Activated CD4-positive, alpha-beta T cell treated with anti-CD3 and anti-CD28 coated beads, Interleukin-2, amount 50 U/mL, for 16 hours (primary cell): ENCODE measurements at places on chromosomes 5 and 9.

DNA sequence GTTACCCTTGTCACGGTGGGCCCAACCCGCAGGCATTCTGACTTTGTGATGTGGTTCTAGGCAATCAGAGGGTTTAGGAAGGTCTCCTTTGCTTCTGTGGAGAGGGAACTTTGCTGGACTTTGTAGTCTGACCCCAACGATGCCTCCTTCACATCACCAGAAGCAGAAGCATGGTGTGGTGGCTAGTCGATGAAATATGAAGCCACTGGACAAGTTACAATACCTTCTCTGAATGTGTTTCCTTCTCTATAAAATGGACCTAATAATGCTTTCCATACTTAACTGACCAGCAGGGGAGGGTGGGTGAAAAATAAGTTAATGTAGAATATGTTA, 607 bp downstream of the SPEF2 start:
- no peak for DNase-seq

- no peak for DNase-seq
These were observed 93.0 kb downstream of the FANCC start for GRCh38 chr9:95224376-95225019.

DNA sequence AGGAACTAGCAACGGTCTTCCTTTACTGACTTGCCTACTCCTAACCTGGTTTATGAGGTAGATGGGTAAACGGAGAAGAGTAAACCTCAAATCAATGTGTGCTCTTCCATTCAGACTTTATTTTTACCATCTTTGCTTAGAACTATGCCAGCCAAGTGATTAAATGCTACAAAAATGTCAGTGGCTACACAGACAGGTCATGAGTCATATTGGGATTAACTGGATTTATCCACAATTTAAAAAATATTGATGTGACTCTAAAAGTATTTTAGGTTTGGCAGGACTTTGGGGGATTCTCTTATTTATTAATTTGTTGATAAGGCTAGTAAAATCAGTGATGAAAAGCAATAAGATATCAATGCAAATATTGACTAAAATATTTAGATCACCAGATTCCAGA, 275.0 kb downstream of the PLK2 start:
- no peak for DNase-seq

DNA sequence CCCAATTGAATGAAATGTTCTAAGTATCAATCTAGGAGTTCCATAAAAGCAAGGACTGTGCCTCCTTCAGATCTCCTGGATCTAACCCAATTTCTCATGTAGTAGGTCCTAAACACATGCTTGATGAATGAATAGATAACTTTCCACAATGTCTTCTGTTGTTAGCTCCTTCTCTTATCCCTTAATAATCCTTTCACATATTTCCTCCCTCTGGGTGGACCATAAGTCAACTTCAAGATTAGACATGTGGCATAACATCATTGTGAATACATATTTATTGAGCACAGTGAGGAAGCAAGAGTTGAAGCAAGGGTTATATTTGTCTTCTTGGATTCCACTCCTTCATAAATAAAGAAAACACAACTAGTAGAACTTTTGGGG, 108.6 kb upstream of the EGFLAM start:
- no peak for DNase-seq

- DNase-seq: no peak
These were observed 333.9 kb upstream of the SEMA6A start for GRCh38 chr5:116908537-116908936.

- DNase-seq: no peak
These were observed 20.2 kb downstream of the ALDH1A1 start for GRCh38 chr9:72932619-72933018.

DNA sequence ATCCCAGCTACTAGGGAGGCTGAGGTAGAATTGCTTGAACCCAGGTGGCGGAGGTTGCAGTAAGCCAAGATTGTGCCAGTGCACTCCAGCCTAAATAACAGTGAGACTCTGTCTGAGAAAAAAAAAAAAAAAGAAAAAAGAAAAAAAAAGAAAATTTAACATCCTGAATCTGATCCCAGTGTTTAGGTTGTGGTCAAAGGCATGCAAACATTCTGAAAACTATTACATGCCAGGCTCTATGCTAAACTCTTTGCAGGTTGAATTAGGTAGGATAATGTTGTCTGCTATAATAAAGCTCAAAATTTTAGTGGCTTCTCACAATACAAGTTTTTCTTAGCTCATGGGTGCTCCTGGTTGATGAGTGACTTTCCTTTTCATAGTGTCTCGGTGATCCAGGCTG, 367.4 kb downstream of the PSAT1 start:
- DNase-seq: no peak

GRCh38 chr5:121053055-121053985, 589.2 kb downstream of the PRR16 start:
- DNase-seq: no peak

- no peak for DNase-seq
These were observed 89.8 kb downstream of the CACNA1B start for GRCh38 chr9:137967280-137967953.

DNA sequence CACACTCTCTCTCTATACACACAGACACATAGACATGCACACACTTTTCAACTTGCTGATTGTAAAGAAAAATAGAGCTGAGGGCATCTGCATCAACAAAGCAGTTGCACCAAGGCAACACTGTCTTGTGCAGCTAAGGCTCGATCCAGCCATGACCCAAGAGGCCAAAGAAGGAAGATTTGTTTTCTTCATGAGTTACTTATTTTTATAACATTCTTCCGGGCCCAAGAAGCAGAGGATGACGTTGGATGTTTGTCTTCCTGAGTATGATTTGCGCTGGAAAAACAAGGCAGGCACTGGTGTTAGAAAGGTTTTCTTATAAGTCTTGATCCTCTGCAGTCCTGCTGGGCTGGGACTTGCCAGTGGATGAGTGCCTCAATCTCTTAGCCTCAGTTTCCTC, 344.1 kb downstream of the ADAMTS6 start:
- no peak for DNase-seq

DNA sequence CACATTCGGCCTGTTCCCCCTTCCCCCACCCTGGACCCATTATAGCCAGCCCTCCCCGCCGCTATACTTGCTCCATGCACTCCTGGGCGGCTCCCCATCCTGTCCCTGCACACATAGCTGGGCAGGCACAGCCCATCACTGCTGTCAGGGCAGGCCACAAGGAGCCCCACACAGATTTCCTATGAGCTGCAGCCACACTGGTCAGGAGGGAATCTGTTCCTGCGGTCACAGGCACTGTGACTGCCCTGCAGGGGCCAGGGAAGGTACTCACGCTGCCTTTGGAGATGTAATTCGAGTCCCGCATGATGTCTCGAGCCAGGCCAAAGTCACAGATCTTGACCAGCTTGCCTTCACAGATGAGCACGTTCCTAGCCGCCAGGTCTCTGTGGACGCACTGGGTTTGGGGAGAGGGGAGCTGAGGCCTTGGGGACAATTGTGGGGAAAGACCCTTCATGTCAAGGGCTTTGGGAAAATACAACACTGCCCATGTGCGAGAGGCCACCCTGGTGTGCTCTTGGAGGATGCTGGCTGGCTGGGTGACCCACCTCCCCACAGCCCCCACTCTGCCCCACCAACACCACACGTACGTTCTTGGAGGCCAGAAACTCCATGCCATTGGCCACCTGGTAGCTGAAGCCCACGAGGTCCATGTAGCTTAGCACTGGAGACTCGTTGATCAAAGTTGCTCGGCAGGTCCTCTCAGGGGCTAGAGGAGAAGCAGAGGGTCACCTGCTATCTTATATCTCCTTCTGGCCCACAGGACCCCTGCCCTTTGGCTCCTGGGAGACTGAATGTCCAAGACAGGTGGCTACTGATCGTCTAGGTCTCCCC, 34.5 kb upstream of the CSF1R start:
- no peak for DNase-seq

DNA sequence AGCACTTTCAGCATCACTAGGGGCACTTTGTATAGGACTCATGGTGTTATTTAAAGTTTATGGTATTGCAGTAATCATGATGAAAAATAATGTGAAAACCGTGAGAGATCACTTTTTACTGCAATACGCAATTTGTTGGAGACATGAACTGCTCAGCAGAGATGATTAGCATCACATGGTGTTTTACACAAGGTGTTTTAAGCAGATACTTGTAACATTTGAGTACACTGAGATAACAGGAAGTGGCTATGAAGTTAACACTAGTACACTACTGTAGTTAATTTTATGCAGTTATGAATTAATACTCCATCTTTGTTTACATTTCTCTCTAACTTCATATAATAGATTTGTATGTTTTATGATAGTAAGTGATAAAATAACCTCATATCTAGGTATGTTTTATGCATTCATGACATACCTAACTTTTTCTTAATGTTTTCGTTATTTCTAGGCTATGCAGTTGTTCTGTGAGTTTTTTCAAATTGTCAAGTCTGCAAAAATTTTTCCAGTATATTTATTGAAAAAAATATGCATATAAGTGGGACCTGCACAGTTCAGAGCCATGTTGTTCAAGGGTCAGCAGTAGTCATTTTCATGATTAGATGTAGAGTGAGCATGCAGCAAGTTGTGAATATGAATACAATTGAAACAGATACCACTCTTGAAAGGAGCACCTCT, 13.0 kb downstream of the SUB1 start:
- no peak for DNase-seq

GRCh38 chr9:132994410-132995120, 16.1 kb downstream of the GFI1B start:
- DNase-seq: no peak

GRCh38 chr5:50715001-50715400, 48.6 kb downstream of the PARP8 start:
- no peak for DNase-seq

- DNase-seq: no peak
These were observed 52.1 kb upstream of the CCNG1 start for GRCh38 chr5:163385271-163385670.

- peak; percentile 52 for DNase-seq
These were observed 2.1 kb downstream of the ECSCR start for GRCh38 chr5:139460455-139460854.

GRCh38 chr9:92980085-92980745, 32.9 kb downstream of the FGD3 start:
- DNase-seq: no peak

- DNase-seq: no peak
These were observed 776 bp downstream of the APBA1 start for GRCh38 chr9:69671311-69671878.

- DNase-seq: no peak
These were observed 369.0 kb upstream of the IRX4 start for GRCh38 chr5:2251751-2252150.

DNA sequence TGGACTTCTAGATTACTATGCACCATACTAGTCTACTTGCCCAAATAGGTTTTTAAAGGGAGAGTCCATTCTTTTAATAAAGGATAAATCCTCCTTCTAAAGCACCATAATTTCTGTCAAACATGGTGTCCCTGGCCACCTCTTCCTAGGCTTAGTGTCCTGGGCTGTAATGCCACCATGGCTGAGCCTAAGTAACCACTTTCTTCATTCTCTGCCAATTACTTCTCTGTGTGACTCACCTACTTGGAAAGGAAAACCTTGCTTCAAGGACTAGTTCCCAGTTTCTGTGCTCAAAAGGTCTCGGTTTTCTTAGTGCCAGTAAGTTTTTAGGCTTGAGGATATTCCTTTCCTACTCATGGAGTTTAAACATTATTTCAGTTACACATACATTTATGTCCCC, 273.4 kb downstream of the DENND1A start:
- DNase-seq: no peak

DNA sequence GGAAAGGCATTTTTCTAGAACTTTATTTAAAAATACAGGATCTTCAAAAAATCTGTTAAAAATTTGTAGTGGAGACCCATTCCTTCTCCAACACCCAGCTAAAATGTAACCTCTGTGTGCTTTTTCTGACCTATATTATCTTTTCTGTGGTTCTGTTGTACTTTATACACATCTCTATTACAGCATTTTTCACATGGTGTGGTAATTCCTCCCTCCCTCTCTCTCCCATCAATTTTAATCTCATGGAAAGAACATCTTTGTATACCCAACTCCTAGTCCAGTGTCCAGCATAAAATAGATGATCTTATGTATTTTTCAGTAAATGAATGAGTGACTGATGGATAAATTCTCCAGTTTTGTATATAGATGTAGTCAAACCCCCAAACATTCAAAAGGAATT, 183.4 kb upstream of the KLF9 start:
- DNase-seq: no peak

- no peak for DNase-seq
These were observed 13.9 kb downstream of the SLC31A2 start for GRCh38 chr9:113164536-113165300.

- no peak for DNase-seq
These were observed 70.2 kb upstream of the TUT7 start for GRCh38 chr9:86424251-86424891.

GRCh38 chr9:16100537-16101091, 547.8 kb downstream of the CCDC171 start:
- no peak for DNase-seq

- no peak for DNase-seq
These were observed 231.1 kb downstream of the MLLT3 start for GRCh38 chr9:20391208-20391607.

DNA sequence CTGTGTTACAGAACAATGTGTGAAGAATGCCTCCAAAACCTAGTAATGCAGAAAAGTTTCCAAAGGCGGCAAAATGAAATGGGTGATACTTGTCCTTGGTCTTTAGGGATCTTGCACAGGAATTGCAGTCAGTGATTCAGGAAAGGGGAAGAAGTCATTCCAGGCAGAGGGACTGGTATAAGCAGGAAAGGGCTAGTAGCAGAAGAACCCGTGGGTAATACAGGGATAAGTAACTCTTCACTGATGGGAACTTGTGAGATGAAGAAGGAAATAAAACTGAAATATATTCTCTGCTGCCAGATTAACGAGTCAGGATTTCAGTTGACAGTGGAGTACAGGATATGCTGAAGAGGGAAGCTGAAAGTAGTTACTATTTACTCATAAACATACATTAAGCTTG, 1.2 kb downstream of the SRFBP1 start:
- no peak for DNase-seq

DNA sequence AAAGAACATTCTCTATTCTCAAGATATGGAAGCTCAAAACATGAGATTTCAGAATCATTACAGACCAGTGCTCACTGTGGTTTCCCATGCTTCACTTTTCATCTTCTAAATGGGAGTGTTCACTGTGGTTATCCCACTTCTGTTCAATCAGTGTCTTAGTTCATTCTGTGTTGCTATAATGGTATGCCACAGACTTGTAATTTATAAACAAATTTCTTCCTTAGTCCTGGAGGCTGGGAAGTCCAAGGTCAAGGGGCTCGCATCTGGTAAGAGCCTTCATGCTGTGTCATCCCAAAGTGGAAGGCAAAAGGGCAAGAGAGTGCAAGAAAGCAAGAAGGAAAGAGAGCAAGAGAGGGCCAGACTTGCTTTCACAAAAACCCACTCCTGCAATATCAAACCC, 146.3 kb downstream of the TTC39B start:
- DNase-seq: no peak

DNA sequence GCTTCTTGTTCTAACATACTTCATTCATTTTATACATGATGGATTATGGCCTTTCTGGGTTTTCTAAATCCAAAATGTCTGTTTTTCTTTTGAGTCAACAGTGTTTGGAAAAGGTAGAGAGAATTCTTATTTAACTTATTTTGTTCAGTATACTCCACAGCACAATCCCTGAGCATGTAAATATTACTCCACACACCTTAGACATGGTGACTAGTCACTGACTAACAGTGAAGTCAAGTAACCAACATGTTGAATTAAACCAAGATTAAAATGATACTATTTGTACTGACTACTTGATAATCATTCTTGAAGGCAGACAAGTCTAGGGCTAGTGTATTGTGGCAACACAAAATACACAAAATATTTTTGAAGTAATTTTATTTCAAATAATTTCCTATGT, 55.0 kb downstream of the HAPLN1 start:
- DNase-seq: no peak

- DNase-seq: peak; percentile 16
These were observed 151.6 kb downstream of the FOCAD start for GRCh38 chr9:20835377-20836286.

GRCh38 chr9:105127863-105128220, 116.6 kb upstream of the SLC44A1 start:
- DNase-seq: peak; percentile 66
